EH (cell line): ENCODE measurements at places on chromosomes 12 and 14.

GRCh38 chr12:43362910-43363694 is 188.9 kb downstream of the ADAMTS20 start:
- DNase-seq = no peak

GRCh38 chr12:64252681-64253080 is 30.6 kb upstream of the KICS2 start:
- peak; percentile 43 for DNase-seq

GRCh38 chr14:103519837-103520212 is 2.8 kb downstream of the CKB start:
- DNase-seq = no peak

- DNase-seq = no peak
Observed at GRCh38 chr12:110670161-110670701, 18.7 kb downstream of the HVCN1 start.

DNA sequence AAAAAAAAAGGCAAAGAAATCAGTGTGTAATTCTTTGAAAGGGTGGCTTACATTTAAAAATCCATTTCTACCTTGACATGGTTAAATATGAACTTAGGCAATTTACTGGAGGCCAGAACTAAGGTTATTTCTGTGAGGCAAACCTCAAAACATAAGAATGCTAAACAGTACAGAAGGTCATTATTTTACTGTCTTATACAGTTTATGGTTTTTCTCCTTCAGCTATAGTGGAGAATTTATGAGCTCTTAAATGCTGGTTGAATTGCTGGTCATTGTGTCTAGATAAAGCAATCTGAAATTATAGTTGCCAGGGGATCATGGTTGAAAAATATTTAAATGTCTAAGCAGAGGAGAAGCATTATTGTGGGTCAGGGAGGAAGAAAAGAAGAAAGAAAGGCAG is 70.5 kb downstream of the TRIM9 start:
- peak; percentile 10 for DNase-seq

DNA sequence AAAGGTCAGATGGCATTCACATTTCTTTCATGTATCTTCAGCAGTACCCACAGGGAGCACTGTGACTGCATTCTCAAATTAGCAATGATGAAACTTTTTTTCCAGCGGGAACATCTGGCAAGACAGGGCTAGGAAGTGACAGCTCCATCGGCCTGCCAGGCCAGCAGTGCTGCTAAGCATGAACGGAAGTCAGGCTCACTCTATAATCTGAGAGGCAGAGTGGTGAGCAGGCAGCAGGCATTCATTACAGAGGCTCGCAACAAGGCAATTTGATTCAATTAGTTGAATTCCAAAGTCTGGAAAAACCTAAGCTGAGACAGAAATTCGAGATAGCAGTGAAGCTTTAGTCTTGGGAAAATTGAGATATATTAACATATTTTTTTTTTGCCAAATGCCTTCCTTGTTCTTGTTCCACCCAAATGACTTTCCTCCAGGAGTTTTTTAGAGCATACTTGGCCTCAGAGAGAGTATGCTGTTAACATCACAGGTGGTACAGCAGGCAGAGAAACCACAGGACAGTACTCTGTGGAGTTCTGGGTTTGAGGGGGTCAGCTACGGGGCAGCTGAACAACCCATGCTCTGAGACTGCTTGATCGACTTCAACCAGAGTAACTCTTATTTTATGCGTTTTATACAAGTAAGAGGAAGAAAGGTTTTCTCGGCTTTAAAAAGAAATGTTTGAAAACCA is 414.9 kb downstream of the APAF1 start:
- DNase-seq = no peak

DNA sequence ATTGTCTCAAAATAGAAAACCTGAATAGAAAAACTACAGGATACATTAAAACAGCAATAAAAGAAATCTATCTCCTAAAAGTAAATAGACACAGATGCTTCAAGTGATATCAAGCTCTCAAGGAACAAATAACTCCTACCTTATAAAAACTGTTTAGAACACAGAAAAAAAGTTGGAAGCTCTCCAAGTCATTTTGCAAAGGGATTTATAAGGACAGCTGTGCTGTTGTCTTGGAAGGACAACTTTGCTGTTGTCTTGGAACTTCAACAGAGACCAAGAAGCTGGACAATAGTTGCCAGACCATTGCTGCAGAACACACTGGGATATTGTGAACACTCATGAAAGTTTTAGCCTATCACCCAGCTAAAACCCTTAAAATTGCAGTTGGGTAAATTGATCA is 780.7 kb downstream of the FLRT2 start:
- no peak for DNase-seq

- peak; percentile 71 for DNase-seq
Observed at GRCh38 chr14:58717211-58717610, 79.4 kb downstream of the DACT1 start.

DNA sequence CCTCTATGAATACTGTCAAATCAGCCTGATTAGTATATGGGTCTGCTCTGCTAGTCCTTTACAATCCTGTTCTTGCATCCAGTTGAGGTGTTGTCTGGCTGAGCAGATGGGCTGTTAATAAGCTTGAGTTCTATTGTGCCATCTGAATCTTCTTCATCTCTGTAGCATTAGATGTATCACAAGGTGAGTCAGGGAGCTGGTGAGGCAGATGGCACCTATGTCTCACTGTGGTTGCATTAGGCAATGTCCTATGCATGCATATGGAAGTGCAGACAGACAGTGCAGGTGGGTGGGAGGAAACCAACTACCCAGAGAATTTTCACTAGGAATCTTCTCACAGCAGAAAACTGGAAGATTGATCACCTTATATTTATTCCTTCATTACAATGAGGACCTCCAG is 165.7 kb upstream of the STXBP6 start:
- DNase-seq = no peak

GRCh38 chr14:60188115-60188514 is 22.9 kb upstream of the DHRS7 start:
- DNase-seq = no peak

GRCh38 chr12:119796292-119796691 is 80.8 kb downstream of the CIT start:
- no peak for DNase-seq

DNA sequence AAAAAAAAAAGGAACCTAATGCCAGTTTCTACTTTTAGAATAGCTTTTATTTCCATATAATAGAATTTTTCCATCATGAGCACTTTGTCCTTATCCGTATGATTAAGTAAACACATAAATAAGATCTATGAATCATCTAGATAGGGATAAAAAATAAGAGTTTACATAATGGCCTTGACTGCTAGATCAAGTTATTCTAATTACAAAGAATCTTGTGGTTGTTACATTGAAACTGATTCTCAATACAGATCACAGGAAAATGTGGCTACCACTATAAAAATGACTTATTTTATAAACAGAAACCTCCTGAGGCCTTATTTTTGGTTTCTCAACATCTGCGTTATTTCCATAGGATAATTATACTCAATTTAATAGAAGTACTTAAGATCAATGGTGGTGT is 34.4 kb upstream of the NDUFA12 start:
- DNase-seq = peak; percentile 33

DNA sequence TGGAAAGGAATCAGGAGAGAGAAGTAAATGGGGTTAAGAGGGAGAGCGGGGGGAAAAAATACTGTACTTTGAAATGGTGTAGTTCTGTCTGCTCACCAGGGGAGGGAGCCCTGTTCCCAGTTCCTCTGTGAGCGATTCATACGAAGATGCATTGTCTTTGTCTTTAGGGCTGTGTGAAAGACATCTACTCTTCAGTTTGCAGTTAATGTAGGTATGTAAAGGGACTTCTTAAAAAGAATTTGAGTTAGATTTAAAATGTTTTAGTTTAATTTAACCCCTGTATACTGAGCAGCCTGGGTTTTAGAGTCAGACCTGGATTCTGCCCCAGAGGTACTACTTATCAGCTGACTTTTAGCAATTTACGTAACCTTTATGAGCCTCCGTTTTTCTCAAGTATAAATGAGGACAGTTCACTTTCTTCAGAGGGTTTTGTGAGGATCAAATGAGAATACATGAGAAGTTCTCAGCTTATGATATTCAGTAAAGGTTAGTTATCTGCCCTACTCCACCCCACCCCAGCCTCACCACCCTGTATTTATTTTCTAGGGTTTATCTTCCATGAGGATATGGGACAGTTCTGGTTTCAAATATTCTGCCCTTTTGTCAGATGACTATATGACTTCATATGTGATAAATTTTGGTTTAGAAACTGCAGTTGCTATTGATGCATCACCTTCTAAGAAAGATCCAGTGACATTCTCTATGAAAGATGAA is 82.5 kb upstream of the EVL start:
- DNase-seq = peak; percentile 73

DNA sequence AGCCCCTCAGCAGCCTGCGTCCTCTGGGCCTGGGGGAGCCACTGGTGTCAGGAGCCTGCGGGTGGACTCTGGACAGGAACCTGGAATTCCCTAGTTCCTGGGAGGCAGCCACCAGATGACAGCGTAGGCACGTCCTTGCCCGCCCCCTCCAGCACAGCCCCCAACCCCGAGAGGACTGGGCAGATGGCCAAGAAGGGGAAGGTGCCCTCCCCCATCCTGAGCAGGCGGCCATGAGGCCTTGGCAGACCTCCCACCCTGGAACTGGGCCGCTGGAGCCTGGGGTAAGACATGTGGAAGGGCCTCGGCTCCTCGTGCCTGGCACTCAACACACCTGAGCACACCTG is 60.4 kb upstream of the FBRSL1 start:
- no peak for DNase-seq

DNA sequence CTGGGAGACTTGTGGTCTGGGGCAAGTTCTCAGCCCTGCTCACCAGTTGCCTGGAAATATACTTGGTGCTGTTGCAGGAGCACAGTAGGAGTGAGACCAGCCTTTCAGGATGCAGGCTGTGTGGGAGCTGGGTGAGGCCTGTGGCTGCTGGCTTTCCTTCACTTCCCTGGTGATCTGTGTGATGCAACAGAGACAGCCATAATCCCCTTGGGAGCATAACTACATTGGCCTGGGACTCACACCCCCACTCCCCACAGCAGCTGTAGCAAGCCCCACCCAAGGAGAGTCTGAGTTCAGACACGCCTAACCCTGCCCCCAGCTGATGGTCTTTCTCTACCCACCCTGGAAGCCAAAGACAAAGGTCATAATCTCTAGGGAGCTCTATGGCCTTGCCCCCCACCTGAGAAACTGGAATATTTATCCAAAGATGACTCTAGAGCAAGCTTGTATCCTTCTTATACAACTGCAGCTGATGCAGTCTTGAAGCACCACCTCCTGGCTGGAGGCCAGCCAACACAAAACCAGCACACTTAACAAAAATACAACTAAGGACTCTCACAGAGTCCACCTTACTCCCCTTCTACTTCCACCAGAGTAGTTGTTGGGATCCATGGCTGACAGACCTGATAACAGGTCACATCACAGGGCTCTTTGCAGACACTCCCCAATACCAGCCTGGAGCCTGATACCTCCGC is 190.4 kb upstream of the CPNE8 start:
- no peak for DNase-seq

GRCh38 chr14:79548836-79549235 is 662.5 kb downstream of the DIO2 start:
- DNase-seq = no peak

DNA sequence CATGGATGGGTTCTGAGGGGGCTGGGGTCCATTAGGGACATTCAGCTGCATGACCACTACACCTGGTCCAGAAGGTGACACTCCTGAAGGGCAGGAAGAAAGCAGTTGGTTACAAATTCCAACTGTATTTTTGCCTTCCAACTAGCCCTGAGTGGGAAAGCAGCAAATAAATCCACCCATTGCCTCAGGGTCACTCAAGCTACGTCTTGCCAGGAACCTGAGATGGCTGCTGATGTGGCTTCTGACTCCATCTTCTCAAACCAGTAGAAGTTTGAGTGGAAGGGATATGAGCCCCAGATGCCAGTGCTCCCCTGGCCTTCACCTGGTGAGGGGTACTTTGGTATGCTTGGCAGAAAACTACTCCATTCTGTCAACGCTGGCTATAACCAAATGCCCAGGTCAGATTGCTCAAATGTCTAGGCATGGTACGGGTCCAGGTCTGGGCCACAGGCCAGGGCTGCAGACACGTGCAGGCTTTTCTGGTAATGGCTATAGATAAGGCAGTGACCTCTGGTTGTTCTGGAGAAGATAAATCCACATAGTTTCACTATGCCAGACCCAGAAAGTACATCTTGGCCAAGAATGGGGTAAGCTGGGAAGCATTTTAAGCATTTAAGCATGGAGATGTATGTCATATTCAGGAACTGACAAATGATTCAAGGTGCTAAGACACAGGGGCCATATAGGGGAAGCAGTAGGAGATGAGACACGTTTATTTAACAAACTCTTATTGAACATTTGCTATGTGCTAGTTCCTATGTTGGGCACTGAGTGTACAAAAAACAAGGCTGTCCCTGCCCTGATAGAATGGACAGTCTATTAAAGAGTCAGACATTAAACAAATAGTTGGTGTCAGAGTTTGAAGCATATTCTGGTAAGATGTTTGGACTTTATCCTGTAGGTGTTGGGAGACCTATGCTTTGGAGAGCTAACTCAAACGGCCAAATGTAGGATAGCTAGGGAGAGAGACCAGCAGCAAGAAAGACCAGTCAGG is 8.3 kb upstream of the STAC3 start:
- no peak for DNase-seq

- DNase-seq = peak; percentile 60
Observed at GRCh38 chr12:70664465-70664881, 27.2 kb upstream of the PTPRB start.

DNA sequence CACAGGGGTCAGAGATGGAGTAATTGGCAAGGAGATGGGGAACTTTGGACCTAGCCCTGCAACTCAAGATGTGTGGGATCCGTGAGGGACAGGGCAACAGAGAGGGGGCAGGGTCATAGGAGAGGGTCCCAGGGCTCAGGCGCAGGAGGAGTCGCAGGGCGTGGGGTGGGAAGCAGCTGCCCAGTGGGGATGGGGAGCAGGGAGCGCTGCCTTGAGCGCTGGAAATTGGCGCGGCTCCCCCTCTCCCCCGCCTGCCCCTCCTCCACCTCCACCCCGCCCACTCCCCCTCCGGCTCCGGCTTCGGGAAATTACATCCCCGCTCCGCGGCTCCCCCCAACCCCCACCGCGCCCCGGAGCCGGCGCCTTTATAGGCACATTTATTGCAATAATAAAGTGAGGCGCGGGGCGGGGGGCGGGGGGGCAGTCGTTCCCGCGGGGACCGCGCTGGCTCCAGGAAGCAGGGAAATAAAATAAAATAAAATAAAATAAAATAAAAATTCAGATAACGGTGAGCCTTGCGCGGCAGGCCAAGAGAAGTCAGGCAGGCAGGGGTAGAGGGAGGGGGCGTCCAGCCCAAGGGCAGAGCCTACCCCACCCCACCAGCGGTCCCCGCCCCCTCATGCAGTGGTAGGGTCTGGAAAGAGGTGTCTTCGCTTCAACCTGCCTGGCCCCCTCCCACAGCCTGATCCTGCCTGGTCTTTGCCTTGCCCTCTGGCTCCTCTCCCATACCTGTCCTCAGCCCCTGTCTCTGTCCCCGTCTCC is 3.6 kb downstream of the NXPH4 start:
- DNase-seq = no peak

GRCh38 chr12:10540776-10541205 is 35.1 kb downstream of the EIF2S3B start:
- DNase-seq = peak; percentile 17

- DNase-seq = peak; percentile 87
Observed at GRCh38 chr12:42705863-42706262, 116.3 kb upstream of the PRICKLE1 start.

DNA sequence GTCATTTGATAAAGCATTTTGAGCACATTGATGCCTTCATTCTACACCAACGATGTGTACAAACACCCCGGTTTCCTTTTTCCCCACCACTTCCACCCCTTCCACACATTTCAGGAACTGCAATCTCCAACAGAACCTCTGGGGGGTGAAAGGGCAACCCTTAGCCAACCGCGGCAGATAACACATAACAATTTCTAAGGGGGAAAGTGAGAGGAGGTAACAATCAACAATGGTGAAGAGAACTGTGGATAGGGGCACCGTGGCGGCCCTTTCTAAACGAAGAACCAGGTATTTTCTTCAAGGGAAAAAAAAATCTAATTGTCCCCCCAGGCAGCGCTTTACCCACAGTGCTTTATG is 1.1 kb downstream of the KITLG start:
- peak; percentile 56 for DNase-seq
